ENCODE measurements at places on chromosomes 4 and X.

GRCh38 chrX:46626566-46626965 lies 53.0 kb downstream of the CHST7 start:
- DNase-seq = no peak

GRCh38 chrX:10660171-10660570 lies 39.8 kb upstream of the MID1 start:
- no peak for DNase-seq

- no peak for DNase-seq
These were observed 11.9 kb downstream of the CLRN2 start for GRCh38 chr4:17526695-17527477.

DNA sequence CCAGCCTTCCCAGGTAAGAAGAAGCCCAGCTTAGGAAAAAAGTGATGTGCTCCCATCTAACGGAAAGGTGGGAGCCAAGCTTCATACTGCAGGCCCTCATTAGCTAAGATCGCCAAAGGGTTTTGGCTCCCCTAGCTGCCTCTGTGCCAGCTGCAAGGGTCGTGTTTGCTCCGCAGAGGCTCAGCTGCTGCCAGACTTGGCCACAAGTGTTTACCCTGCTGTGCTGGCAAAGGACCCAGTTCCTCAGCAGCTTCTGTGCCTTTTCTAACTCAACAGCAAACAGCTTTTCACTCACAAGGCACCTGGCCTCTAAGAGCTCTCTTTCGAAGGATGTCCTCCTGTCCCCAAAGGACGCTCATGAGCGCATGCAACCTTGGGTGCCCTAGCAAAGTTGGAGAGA lies 12.2 kb upstream of the VMA21 start:
- peak; percentile 47 for DNase-seq

DNA sequence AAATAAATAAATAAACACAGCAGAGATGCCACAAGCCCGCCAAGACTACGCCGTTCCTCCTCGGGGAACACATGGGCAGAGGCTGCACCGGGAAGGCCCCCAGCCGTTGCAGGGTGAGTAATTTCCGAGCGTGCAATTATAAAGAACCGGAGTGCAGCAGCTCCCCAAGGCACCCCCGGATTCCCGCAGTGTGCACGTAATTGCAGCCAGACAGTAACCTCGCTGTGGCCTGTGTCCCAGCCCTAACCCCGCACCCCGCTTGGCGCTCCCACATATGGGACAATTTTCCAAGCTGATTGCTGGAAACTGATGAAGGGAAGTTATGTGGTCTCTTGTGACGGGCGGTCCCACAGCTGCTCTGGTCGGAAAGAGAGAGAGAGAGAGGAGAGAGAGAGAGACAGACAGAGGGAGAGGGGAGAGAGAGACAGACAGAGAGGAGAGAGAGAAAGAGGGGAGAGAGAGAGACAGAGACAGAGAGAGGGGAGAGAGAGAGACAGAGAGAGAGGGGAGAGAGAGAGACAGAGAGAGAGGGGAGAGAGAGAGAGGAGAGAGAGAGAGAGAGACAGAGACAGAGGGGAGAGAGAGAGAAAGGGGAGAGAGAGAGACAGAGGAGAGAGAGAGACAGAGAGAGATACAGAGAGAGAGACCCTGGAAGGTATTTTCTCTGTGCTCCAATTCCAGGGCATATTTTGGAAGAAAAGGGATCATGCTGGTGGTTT lies 275.4 kb downstream of the SHOX start:
- no peak for DNase-seq

DNA sequence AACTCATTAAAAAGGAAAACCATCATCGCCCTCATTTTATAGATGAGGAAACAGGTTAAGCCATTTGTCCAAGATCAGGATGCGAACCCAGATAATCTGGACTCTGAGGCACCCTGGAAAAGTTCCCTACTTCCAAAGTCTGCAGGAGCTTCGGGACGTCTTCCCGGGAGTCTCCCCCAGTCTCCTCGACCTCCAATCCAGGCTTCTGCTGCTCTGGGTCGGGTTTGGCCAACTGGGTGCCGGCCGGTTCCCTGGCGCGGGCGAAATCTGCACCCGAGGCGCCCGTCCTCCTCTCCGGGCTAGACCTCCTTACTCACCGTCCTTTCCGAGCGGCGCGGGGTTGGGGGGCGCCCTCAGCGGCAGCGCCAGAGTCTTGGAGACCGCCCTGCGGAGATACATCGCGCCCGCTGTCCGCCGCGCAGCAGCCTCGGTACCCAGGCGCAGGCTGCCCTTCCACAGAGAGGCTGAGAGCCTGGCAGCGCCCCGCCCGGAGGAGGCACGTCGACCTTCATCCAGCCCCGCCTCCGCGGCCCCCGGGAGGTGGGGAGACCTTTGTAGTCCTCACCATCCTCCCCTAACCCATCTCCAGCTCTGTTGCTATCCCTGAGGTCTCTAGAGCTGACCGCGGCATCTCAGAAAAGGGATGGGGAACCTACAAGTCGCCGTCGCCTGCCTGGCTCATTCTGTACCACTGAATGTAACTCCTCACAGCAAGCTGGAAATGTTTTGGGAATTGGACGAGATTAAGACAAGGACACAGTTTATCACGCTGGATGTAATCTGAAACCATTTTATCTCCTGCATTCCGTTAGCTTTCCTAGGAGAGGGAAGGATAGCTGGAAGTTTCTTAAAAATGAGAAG lies at the start of gene MGARP:
MGARP (minus strand) TSS at position 466 of the 861 bp plus-strand sequence; CDS start at position 399, 67 bp downstream.
- no peak for DNase-seq

DNA sequence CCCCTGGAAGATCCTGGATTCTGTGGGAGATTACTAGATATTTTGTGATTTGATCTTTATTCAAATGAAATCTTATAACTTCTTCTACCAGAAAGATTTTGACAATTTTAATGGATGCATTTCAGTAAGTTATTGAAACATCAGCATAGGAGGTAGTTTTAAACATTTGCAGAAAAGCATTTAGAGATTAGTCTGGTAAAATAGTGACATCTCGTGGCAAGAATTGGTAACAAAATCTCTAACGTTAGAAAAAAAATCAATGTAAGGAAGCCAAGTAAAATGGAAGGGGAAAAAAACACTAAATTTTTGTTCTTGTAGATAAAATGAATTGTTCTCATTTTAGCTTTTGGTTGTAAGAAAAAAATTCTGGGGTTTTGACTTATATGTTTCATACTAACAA lies 73.3 kb downstream of the TASL start:
- peak; percentile 4 for DNase-seq

DNA sequence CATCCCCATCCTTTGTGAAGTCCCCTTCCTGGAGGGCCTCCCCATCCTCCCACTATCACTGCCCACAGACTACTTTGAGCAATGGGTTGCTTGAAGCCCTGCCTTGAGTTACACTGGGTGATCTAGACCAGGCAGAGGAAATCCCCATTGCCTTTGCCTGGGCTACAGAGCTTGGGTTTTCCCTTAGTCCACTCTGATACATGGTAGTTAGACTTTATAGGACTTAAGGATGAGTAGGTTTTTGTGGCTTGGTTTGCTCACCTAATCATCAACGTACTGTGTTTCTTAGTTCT lies 56.6 kb downstream of the TMEM131L start:
- no peak for DNase-seq

DNA sequence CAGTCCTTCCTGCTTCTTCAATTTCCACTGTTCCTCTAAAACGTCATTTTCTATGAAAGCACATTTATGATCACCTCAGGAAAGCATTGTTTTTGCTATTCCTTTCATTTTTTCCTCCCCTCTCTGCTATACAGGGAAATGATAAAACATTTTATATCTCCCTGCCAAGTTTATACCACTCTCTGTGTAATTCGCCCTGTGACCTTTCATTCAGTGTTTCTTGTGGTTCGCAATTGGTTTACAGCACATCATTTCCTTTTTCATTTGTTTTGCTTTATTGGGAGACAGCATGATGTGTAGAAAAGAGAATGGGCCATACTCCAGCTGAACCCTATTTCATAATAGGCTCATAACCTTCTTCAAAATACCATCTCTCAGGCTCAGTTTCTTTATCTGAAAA lies 99.9 kb upstream of the RAPGEF2 start:
- DNase-seq = peak; percentile 72

GRCh38 chr4:114015444-114015899 lies 36.0 kb upstream of the ARSJ start:
- DNase-seq = peak; percentile 98

DNA sequence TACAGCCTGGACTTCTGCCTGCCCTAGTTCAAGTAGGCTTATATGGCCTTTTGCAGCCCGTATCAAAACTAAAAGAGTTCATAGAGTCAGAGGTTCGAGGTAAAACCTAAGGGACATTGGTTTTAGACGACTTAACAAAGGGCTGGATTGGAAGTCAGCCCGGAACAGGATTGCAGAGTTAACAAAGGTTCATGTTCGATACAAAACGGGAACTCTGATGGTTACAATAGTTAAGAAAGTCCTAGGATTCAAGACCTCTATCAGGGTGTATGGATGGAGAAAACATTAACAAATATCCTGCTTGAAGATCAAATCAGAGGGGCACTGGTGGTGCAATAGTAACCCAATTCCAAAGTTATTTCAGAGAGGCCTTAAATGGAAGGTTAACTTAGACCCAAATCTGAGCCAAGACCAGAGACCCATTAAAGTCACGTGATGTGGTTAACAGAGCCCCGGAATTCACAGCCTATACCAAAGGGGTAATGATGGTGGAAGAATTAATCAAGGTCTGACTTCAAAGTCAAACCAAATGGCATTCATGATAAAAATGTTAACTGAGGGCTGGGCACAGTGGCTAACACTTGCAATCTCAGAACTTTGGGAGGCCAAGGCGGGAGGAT lies 656 bp upstream of the ZNF630 start:
- no peak for DNase-seq

- DNase-seq = no peak
These were observed 47.4 kb downstream of the HAUS3 start for GRCh38 chr4:2194496-2194895.

DNA sequence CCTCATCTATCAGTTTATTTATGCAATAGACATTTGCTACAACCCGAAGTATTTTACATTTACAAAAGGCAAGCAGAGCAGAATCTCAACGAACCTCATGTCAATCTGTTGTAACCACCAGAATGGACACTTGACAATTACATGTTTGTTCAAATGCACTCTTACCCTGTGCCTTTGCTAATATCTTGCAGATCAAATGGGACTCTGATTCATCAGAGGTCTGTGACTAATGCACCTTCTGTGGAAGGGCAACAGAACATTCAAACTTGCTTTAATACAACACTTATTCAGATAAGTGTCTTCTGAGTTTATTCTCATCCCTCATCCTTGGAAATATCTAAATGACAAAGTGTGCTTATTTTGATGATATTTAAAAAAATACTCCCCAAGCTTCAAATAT lies 644.7 kb upstream of the PCDH10 start:
- DNase-seq = no peak

DNA sequence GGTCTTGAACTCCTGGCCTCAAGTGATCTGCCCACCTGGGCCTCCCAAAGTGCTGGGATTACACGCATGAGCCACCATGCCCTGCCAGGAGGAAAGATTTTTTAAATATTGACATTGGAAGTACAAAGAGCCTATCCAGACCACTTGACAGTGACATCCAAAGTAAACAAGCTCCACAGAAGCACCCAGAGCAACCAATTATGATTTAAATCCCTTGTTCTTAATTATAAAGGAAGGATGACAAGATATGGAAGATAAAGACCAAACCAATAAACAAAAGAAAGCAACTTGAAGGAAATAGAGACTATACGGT lies 27.7 kb upstream of the RPL34 start:
- no peak for DNase-seq

DNA sequence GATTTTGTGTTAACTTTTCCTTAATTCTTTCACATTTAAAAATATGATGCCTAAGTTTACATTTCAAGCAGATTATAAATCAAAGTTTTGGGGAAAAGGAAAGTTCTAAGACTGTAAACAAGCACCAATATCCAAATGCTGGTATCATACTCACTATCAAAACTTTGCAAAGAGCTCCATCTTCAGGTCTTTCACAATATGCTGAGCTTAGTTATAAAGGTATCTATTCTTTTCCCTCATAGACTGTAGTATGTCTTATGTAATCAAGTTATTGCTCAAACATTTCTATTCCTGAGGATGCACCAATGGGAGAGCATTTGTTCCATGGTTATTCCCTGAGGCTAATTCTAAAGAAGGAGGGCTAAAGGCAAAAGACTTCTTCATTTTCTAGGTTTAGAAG lies 207.9 kb upstream of the FAM241A start:
- peak; percentile 52 for DNase-seq

GRCh38 chr4:100430451-100430850 lies 87.4 kb downstream of the EMCN start:
- no peak for DNase-seq

GRCh38 chrX:97597954-97598353 lies 714.2 kb downstream of the RPA4 start:
- no peak for DNase-seq

- DNase-seq = no peak
These were observed 74.9 kb downstream of the MAGEB10 start for GRCh38 chrX:27882695-27883094.

DNA sequence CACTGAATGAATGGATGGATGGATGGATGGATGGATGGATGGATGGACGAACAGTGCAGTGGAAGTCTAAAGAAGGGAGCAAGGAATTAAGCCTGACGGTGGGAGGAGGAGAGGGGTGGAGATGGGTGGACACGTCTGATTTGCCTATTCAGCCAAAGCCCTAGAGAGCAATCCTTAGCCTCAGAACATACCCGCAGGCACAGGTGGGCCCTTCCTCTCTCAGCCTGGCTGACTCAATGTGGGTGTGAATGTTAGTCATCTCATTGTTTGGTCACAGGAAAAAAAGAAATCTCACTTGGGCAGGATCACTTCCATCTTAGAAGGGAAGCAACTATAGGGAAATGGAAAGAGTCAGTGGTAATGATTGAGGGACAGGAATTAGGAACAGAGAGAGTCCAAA lies 165.9 kb downstream of the PJA1 start:
- peak; percentile 30 for DNase-seq

DNA sequence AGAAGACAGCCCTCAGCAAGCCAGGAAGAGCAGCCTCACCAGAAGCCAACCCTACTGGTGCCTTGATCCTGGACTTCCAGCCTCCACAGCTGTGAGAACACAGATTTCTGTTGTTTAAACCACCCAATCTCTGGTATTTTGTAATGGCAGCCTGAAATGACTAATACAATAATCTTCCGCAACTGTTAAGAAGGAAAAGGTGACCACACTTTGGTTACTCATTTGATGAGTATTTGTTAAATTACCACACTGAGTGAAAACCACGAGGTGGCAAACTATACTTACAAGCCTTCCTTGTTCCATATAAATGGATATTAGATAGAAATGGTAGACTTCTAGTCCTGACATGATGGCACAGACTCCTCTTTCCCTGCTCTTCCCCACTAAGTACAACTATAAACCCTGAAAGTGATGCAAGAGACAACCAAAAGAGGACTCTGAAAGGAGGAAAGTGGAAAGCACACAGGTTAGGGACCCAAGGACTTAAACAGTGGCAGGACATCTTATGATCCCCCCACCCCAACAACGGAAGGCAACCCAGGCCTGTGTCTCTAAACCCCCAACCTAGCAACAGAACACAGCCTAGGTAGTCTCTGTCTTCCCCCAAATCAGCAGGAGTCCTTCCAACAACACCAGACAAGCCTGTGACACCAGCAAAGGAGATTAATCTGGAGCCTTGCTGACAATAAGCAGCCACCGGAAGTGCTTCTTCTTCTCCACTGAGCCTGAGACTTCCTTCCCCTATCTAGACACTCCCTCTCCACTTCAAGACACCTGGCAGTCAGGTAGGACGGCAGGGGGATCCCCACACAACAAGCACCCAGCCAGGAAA lies 12.3 kb downstream of the ZNF182 start:
- DNase-seq = peak; percentile 5

Measured in H4 (cell line).